SW 1271 (cell line): ENCODE measurements at places on chromosomes 1 and 21.

DNA sequence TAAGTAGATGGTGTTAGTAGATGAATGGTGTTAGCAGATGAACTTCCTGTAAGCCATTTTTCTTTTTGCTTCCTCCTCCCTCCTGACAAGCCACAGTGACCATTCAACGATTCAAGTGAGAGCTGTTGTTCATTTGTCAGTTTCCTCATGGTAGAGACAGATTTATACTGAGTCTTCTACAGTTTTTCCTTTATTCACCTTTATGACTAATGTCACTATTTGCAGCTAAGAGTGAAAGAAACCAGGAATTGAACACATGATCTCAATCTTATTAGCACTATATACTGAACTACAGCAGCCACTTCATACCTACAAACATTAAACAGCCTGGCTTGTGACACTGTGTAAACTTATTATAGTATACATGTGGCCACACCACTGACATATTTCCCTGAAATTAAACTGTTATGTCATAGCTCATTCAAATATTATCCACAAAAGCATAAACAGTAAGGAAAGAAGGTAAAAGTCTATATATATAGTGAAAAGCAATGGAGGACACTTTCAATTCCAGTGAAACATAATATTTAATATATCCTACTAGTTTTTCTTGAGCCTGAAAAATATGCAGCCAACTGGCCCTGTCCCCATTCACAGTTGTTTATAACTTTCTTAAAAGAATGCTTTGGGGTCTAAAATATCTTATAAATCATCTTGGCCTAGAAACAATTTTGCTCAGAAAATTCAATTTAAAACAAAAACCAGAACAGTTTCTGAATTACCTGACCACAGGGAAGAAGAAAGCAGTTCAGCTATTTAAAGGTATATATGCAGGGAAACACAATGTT is 566.9 kb upstream of the ZRANB2 start:
- no peak for DNase-seq

GRCh38 chr1:161193561-161194235 is 5.2 kb downstream of the ADAMTS4 start:
- DNase-seq, result no peak

- DNase-seq, result no peak
These were observed 103.0 kb downstream of the LAMC2 start for GRCh38 chr1:183289051-183289496.

DNA sequence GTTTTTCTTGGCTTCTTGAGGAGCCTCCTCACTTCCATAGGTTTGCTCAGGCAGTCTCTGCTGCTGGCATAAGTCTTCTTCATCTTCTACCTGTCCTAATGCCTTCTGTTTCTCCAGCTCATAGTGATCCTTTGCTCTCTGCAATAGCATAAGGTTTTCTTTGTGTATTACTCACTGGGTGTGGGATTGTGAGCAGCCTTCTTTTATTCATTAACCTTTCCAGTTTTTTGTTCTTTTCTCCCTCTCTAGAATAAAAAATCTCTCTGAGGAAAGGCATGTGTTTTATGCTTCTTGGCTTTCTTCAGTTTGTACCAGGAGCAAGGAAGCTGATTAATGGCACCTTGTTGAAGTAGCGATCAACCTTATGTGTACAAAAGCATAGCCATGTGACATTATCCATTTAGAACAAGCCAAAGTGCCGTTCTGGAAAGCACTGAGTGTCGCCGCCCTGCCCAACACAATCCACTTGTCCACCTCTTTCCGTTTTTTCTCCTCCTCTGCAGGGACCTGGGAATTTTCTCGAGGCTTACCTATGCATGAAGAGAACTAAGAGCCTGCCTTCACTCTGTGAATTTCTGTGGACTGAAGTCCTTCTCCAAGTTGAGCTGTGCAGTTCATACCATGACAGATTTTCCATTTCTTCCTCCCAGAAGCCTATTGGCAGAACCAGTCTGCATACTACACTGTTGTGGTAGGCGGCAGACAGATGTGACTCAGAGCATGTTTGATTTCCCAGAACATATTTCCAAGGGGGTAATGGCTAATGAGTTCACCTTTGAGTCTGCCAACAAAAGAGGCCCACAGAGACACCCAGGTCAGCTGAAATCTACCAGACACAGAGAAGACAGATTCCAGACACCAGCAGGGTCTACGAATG is 39.0 kb downstream of the DPT start:
- no peak for DNase-seq

GRCh38 chr1:91148641-91149069 is 126.8 kb upstream of the ZNF644 start:
- DNase-seq, result no peak
